Heart left ventricle (tissue), 16 donors: ENCODE measurements at places on chromosomes 13 and 19. TPM values are rescaled to one million over a fixed set of nuclear protein-coding genes. Genes with fewer than 3 reads are reported as not detected.

DNA sequence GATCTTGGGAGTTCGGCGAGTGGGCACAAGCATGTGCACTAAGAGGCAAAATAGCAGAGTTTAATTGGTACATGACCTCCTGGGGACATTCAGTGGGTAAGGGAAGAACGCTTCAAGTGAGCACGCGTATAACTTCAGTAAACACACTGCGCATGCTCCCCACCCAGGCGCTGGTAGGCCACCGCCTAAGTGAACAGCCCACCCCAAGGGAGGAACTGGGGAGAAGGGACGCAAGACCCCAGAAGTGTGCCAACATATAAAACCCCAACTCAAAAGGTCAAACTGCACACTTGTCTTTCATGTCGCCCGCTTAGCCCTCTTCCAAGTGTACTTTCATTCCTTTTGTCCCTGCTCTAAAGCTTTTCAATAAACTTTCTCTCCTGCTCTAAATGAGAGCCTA is 10.5 kb upstream of the NTN5 start:
- no peaks in the 10 kb centered on the region for H3K4me1 ChIP-seq
- DNase-seq, result peak; percentile 58
- no peak overlapping the region for H3K27ac ChIP-seq
- H3K36me3 ChIP-seq, result no peaks in the 10 kb centered on the region
- H3K4me3 ChIP-seq, result peak overlapping the region; percentile 34

Gene GNA15
- total RNA-seq, result 15.2 TPM

DNA sequence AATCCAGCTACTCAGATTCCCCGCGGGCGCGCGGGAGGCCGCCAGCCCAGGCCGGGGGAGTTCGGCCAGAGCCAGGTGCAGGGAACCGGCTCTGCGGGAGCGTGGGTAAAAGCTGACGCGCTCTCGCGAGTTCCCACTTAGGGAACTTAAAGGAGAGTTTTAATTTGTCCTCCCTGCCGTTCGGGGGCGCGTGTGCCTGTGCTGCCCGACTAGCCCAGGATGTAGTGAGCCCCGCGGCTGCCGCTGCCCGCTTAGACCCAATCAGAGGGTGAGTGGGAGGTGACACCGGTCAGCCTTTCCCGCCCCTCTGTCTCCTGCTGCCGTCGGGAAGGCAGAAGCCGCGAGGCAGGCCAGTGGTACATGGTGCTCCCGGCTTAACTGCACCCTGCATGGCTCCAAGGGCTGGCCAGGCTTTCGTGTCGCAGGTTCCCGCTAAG is 36.0 kb upstream of the NEK3 start:
- H3K27ac ChIP-seq, result peak overlapping the region; percentile 80
- peak; percentile 88 for DNase-seq
- H3K27me3 ChIP-seq, result no peaks in the 10 kb centered on the region
- no peaks in the 10 kb centered on the region for H3K4me1 ChIP-seq

GRCh38 chr13:50715402-50716146 is 127.9 kb downstream of the DLEU7 start:
- peaks cover 17% of the 10 kb centered on the region for H3K4me1 ChIP-seq
- no peaks in the 10 kb centered on the region for H3K36me3 ChIP-seq
- H3K27ac ChIP-seq, result peak overlapping the region; percentile 83
- H3K27me3 ChIP-seq, result no peaks in the 10 kb centered on the region
- DNase-seq, result peak; percentile 47
- H3K4me3 ChIP-seq, result no peak overlapping the region

- no peak overlapping the region for H3K4me3 ChIP-seq
- H3K27me3 ChIP-seq, result no peaks in the 10 kb centered on the region
Observed at GRCh38 chr13:77994166-77994565, 75.5 kb upstream of the EDNRB start.

DNA sequence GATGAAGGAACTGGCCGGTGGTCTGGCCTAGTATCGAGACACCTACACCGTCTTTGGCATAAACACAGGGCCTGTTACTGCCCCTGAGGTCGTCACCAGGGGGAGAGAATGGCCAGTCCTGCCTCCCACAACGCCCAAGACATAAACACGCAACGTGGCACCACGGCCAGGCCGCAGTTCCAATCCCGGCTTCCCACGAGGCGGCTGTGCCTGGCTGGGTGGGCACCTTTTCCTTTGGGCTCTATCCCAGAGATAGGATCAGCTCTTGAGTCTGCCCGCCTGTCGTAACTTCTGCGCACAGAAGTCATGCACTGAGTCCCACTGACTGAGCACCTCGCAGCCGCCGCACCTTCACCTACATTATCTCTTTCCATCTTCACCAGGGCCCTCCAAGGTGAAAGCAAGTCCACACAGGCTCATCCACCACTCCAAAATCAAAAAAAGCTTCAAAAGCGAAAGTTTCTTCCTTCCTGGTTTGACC is 1.1 kb downstream of the MIER2 start:
- H3K4me3 ChIP-seq, result peak overlapping the region; percentile 94
- no peak for DNase-seq
- peak overlapping the region; percentile 85 for H3K27ac ChIP-seq

DNA sequence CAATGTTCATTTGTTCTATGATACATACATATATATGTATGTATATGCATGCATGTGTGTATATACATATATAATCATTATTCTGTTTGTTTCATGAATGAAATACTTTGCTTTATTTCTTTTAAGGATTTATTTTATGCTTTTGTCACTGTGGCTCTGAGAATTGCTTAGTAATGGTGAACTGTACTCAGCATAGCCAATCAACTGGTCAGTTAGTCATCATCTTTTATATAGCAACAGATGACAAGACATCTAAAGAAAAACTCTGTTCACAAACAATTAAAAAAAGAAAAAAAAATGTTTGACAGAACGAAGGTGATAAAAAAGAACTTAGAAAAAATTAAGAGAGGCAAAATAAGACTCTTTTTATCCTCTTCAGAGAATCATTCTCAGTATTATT is 1440.3 kb downstream of the PCDH9 start:
- no peak for DNase-seq
- H3K36me3 ChIP-seq, result no peaks in the 10 kb centered on the region
- no peak overlapping the region for H3K4me3 ChIP-seq
- no peaks in the 10 kb centered on the region for H3K27me3 ChIP-seq
- H3K4me1 ChIP-seq, result no peaks in the 10 kb centered on the region

Gene CCDC169
- 1.4 TPM for total RNA-seq
